ENCODE measurements at places on chromosomes 5 and 9.

DNA sequence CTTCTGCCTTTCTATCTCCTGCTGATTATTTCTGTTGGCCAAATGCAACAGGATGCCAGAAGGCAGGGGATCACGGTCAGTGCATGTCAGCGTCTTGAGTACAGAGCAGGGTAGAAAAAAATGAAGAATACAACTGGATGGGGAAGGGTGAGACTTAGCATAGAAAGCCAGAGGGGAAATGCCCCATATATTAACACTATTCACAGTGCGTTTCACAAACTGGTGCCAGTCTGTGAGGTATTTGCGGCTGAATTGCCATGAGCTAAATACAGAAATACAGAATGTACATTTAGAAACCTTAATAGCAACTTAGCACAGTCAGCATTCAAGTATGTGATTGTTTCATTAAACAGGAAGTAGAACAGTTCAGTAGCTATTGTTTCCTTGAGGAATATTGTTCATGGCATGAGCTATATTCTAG lies 31.0 kb upstream of the SLC1A3 start:
- peak; percentile 15 for DNase-seq

DNA sequence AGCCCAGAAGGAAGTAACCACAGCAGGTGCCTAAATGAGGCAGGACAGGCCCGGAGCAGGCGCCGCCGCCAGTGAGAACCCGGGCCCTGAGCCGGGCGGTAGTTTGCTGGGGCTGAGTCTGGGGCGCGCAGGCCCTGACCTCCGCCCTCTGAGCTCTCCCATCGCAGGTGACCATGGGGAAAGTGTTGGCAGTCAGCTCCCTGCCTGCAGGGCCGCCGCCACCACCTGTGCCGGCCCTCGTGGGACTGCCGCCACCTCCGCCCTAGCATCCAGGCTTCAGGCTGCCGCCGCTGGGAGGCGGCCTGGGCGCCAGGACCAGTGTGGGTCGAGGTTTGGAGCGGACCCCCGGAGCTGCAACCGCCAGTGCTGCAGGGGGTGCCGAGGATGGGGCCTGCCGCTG lies 61.1 kb downstream of the TARS1 start:
- no peak for DNase-seq

DNA sequence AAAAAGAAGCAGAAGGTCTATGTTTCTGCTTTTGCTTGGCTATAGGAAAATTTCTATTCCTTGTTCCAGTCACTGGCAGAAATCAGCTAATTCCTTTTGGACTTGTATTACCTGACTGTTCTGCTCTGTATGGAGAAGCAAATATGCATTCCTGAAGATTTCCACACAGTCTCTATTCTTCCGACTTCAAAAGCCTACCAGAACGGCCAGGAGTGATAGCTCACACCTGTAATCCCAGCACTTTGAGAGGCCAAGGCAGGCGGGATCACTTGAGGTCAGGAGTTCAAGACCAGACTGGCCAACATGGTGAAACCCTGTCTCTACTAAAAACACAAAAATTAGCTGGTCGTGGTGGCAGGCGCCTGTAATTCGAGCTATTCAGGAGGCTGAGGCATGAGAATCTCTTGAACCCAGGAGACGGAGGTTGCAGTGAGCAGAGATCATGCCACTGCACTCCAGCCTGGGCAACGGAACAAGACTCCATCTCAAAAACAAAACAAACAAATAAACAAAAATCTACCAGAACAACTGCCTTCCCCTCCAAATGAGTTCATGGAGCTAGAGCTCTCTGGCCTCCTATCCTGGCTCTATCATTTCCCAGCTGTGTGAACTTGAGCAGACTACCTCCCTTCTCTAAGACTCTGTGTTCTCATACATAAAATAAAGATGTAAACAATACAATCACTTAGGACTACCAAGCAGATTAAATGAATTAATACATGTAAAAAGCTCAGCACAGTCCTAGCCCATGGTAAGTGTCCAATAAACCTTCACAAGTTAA lies 17.0 kb downstream of the MYO10 start:
- no peak for DNase-seq

DNA sequence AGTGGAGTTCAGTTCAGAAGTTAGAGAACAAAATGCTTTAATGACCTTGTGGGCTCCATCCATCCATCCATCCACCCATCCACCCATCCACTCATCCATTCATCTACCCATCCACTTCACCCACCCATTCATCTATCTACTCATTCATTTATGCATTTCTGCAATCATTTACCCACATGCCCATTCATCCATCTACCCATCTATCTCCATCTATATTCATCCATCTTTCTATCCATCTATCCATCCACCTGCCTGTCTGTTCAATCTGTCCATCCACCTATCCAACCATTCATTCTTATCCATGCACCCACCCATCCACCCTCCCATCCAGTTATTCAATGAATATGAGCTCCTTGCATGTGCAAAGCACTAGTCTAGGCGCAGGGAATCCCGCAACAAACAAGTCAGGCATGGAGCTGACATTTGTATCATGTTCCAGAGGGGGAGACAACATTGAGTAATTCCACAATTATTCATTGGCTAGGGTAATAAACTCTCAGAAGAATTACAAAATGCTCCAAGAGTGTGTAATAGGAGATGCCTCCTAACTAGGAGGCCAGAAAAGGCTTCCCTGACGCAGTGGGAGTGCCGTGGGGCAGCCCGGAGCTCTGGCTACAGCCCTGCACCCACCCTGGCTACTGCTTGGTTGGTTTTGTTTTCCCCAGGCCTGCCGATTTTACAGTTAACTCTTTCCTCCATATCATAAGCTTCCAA lies 211.2 kb downstream of the NXNL2 start:
- DNase-seq, result no peak

DNA sequence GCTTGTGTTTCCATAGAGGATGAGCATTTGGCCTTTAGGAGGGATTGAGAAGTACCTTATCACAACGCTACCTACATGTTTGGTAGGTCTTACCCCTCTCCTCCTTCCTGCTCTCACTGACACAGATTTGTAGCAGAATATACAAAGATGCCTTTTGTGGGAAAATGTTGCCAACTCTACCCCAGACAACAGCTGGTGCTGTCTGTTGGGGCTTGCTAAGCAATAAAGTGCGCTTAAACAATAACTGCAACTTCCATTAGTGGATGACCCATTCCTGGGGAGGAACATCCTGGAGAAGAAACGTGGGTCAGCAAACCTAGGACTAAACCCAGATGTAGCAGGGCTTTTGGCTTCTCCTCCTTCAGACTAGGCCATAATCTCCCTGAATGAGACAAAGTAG lies 174.3 kb downstream of the EFNA5 start:
- no peak for DNase-seq

DNA sequence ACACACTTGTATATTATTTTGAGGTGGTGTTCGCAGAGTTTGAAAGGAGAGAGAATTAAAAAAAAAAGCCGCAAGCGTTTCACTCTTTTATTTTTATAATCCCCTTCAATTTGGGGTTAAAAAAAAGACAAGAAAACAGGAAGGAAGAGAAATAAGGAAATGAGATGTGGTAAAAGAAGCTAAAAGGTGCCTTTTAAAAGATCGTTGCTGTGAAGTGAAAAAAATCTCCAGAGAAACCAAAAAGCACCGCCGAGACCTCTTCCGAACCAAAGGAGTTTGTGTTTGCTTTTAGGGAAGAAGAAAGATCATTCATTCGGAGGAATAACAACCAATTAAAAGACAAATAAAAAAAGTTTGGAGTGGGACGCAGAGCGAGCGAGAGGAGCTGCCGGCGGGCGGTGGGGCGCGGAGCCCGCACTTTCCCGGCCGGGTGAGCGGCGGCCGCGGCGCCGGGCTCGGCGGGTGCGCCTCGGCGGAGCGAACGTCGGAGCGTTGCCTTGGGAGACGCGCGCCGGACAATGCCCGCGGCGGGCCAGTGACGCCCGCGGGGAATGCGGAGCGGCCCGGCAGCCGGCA lies 355 bp downstream of the TLE4 start:
- no peak for DNase-seq

All from SW 1271 (cell line).